Kidney capillary endothelial cell (primary cell): ENCODE measurements at places on chromosomes 3 and 15.
A peak's percentile ranks its signal among the peaks of the same experiment; 100 is the strongest.

DNA sequence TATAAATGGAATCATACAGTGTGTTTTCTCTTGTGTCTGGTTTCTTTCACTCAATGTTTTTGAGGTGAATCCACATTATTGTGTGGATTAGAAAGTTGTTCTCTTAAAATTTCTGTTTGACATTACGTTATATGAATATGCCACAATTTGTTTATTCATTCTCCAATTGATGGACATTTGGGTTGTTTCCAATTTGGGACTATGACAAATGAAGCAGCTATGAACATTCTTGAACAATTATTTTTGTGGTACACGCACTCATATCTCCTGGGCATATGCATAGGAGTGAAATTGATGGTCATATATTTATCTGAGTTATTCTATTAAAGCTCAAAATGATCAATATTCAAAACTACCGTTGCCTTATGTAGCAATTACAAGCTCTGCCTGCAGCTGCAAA is 5.3 kb upstream of the THRB start:
- no peak for DNase-seq

GRCh38 chr3:76943671-76944070 is 96.2 kb upstream of the ROBO2 start:
- DNase-seq: no peak

DNA sequence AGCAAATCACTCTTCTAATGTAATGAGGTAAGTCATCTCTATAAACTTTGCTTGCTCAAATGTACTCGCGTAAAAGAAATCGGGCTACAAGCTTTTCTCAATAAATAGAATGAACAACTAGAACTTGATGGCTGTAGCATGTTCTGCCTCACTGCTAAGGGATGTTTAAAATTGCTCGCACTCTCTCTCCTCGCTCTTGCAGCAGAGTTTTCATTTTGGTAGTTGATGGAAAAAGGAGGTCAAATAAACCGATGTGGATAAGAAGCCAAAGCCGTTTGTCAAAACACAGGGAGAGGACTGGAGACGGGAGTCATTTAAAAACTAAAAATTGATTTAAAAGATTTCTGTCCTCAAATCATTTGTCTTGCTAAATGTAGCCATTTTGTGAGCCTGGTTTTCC is 53.3 kb downstream of the ANXA2 start:
- no peak for DNase-seq

DNA sequence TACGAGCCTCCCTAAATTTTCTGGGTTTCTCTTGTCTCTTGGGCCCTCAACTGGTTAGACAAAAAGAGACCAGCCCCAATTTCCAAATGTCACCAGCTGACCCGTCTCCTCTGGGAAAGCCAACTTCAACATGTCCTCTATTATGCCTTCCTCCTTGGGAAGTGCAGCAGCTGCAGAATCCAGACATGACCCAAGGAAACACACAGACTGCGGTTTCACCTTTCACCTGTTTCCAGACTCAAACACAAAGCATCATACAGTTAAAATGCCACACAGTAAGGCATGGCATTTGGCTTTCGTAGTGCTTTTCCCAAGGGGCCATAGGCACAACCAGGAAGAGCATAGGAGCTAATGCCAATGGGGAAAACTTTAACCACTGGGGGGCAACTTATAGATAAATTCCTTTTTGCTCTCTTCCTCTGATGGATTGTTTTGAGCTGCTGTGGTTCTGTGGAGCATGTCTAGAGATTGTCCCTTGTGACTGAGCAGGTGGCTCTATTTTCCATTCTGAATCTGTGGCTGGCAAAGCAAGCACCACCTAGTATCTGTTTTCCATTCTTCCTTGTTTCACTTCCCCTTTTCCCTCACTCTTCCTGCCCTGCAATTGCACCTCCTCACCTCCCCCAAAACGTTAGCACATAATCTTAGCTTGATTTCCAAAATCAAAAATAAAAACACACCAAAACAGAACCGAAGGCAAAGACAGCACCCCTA is 49.3 kb downstream of the HHLA2 start:
- no peak for DNase-seq

DNA sequence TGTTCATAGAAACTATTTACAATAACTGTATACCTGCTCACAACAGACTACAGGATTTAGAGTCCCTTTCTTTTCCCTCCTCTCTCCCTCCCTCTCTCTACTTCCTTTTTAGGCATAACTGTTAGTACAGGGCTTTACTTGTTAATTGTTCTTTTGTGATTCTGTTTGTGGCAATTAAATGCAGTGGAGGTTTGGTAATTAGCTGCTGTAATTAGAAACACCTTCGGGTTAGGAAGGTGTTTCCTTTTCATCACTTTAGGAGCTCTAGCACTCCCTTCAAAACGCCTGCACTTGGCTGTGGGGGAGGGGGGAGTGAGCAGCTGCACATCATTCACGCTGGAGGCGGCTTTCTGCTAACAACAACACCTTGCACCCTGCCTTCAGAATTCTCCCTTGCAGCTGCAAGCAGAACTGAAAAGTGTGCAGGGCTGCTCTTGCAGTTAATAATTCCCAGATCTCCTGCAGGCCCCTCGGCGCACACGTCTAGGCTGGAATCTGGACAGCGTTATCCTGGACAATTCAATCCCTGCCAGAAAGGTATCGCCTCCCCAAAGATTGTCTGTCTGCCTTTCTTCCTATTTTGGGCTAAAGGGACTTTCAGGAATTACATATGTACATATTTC is 242.6 kb upstream of the RGMA start:
- no peak for DNase-seq

DNA sequence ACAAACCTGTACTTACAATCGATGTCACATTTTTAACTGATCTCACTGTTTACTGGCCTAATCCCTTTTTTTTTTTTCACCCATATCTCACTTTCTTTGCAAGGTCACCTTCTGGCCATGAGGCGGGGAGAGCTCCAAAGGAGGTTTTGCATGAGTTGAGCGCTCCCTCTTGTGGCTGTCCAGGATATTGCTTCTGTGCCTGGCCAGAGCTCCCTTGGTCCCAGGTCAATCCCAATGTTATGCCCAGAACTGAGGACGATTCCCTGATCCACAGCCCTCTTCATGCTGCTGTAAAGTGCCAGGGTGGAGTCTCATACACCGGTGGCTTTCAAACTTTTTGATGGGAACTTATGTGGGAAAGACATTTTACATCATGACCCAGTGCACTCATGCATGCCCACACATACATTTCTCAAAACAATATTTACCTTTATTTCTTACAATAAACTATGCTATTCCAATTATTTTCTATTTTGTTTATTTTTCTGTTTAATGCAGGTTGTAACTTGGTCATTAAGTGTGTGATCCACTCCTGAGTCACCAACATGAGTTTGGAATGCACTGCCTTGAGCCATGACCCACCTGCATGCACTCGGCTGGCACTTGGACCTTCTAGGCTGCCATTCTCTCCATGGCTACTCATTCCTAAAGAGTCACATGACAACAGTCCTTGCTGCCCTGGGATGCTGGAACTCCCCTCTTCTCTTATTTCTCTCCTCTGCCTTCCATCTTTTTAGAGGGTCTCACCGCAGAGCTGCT is 9.6 kb upstream of the SST start:
- DNase-seq: peak; percentile 64

DNA sequence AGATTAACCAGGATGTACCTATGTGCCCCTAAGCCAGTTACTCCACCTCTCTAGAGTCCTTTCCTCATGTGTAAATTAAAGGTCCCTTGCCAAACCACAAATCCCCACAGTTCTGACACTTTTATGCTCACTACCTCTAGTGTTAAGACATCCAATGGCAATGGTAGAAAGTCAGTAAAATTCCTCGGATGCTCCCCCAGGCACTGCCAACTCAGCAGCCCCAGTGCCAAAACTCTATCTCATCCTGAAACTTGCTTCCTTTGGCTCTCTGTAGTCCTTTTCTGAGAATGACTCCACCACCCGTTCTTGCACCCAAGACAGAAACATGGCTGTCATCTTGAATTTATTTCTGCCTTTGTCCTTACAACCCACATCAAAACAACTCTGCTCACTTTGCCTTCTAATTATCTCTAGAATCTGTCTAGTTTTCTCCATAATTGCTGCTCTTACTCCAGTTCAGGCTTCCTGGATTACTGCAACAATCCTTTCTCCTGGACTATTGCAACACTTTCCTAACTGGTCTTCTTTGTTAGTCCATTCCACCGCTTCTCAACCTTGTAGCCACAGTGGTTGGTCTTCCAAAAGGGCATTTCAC is 41.6 kb downstream of the MB21D2 start:
- no peak for DNase-seq

DNA sequence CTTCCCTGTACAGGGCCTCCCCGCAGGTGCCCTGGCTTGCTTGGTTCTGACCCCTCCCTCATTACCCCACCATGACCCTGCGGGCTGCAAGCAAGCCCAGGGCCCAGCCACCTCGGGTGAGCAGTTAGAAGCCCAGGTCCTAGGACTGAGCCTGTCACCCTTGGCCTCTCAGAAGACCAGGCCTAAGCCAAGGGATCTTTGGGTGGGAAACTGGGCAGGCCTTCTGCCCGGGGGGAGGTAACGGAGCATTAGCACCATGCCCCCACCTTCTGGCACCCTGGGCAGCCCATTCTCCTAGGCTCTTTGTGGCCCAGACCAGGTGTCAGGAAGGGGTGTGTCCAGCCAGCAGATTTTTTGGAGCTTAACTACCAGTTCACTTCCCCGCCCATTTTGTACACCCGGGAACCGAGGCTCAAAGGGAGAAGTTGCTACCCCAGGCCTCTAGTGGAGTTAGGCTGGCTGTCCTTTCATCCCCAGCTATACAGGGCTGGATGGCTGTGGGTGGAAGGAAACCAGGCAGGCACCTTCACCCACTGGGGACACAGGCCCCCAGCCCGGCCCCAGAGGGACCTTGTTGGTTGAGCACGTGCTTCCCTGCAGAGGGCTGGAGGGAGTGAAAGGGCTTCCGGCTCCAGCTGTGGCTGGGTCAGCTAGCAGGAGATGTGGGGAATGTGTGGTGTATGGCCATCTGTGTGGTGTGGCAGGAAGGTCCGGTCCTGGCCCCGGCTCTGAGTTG is 1.4 kb downstream of the CSK start:
- DNase-seq: no peak

GRCh38 chr3:144119633-144120032 is 148.0 kb downstream of the DIPK2A start:
- no peak for DNase-seq

GRCh38 chr15:67865331-67865730 is 25.5 kb upstream of the RNU6-1 start:
- no peak for DNase-seq

DNA sequence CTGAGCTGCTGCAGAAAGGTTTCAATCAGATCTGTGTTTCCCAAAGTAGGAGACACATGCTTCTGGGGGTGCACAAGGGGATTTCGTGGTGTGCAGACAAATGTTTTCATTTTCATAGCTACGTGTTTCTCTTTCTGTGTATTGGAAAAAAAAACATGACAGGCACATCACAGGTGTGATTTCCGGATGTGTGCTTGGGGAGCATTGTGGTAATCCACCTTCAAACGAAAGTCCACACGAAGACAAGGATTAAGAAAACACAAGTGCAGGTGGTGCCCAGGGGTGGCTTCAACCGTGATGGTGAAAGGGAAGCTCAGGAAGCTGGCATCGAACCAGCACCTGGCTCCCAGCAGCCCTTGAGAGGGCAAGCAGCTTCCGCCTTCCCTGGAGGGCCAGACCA is 164.6 kb upstream of the LINGO1 start:
- no peak for DNase-seq

DNA sequence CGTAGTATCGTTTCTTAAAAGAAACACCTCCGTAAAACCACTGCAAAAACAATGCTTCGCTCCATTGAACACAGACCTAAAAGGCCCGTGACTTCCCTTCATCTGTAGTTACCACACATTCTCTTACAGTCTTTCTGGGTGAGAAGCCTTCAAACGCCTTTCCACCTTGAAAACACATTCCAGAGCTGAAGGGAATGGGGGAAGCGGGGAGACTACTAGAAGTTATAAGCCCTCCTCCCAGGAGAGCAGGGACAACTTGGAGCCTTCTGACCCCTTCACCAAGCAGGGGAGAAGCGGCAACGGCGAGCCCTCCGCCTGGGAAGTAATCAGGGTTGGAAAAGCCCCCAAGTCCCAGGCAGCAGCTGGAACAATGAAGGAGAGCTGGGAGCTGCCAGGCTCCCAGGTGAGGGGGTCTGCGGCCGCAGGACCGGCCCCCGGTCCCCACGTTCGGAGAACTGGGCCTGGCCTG is 461 bp downstream of the SECISBP2L start:
- peak; percentile 30 for DNase-seq

DNA sequence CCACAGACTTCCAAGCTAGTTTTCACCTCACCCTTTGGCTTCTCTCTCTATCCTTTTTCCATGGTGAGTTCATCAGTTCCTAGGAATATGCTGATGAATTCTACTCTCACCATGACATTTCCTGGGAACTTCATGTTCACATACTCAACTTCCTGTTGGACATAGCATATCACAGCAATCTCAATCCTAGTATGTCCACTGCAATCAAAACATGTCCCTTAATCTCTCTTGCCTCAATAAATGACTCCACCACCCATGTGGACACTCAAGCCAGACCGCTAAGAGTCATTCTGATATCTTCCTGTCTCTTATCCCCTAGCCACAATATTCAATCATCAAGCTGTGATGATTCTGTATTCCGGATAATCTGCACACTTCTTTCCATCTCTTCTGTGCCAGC is 66.7 kb upstream of the MME start:
- no peak for DNase-seq

DNA sequence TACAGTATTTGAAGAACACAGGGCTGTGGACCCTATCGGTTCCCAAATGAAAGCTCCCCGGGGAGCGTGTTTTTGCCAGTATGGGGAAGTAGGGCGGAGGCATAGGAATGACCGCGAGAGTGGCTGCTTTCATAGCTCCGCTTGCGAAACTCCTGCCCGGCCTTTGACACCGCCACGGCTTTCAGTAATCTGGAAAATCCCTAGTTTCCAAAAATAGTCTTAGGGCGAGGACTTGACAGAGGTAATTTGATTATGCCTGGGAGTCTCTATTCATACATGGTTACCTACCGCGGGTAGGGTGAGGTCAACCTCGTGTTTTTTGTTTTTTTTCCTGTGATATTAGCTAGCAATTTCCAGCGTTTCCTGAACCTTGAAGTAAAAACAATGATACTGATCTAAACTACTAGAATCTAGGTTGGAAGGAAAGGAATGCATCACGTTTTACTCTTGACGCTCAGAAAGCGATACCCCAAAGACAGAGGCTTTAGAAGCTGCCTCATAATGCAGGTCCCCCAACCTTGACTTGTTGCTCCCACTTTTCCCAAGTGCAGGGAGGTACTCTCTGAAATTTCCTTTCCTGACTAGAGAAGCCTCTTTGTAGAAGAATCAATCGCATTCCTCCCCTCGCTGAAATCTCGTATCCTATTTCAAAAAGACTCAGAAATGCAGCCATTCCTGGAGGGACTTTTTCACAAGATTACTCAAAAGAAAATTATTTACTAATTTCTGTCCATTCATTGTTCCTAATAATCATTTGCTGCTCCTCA is 894 bp upstream of the CCNL1 start:
- DNase-seq: peak; percentile 34

- DNase-seq: no peak
These were observed 89.5 kb upstream of the UBE2E2 start for GRCh38 chr3:23113455-23114171.
